Head of caudate nucleus (tissue), 42 donors: ENCODE measurements at places on chromosomes 5 and 9.

DNA sequence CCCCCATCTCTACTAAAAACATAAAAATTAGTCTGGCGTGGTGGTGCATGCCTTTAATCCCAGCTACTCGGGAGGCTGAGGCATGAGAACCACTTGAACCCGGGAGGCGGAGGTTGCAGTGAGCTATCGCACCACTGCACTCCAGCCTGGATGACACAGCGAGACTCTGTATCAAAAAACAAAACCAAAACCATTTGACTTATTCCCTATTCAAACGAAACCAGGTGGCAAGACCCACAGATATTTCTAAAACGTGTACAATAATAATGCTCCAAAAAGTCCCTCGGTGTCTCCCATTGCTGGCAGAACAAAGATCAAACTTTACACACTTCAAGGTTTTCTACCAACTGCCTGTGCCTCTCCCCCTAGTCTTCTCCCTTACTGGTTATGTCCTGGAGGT is 29.8 kb downstream of the HMGCR start:
- DNase-seq: no peak

DNA sequence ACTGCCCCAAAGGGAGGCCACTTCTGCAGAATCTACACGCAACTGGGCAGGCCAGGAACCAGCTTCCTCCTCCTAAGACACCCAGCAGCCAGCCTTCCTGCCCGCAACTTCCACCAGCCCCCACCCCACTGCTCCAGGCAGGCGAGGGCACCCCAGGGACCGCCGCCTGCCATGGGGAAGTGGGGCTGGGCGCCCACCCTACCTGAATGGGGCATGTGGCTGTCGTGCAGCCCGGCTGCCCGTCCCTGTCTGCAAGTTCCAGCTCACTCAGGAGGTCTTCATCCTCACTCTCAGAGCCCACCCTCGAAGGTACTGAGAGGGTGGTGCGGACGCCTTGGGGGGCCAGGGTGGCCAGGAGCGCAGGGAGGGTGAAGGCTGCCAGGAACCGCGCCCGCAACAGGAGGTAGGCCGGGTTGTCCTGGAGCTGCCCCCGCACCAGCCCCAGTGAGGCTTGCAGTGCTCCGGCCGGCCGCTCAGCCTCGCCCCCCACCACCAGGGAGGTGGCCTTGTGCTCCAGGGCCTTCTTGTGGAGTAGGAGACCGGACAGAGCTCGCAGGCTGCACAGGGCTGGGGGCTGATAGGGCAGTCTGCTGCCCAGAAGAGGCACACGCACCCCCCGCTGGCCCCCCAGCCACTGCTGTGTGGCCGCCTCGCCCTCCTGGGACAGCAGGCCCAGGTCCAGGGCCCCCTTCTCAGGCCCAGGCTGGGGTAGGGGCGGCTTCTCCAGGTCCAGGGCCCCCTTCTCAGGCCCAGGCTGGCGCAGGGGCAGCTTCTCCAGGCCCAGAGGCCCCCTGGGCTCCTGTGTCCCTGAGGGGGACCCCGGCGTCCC is 4.1 kb upstream of the CARD9 start:
- DNase-seq: no peak

- no peak for DNase-seq
Observed at GRCh38 chr9:135990468-135991429, 29.6 kb upstream of the UBAC1 start.

- no peak for DNase-seq
Observed at GRCh38 chr5:91058575-91058974, 324.5 kb downstream of the ARRDC3 start.

DNA sequence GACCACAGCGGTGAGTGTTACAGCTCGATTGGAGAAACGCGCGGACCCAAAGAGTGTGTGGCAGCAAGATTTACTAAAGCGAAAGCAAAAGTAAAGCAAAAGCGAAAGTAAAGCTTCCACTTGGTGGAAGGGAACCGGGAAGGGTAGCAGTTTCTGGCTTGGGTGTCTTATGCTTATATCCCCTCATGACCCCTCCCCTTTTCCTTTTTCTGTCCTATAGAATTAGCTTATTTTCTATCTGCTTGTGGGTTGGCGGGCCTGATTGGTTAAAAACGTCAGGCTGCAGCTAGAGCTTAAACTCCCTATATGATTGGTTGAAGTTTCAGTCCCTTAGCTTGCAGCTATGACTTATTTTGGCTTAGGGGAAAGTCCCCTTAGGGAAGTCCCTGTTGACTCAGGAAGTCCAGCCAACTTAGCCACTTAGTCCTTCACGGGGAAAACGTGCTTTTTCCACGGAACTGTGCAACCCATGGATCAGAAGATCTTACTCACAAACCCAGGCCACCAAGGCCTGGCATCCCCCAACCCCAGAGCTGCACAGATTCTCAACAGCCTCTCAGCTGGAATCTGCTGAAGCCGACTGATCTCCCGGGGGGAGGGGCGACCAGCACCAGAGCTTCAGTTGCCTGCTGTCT is 114.2 kb upstream of the ADAMTS16 start:
- DNase-seq: no peak

GRCh38 chr5:149264439-149265067 is 7.1 kb upstream of the AFAP1L1 start:
- peak; percentile 54 for DNase-seq

GRCh38 chr9:95505717-95506427 is 10.9 kb downstream of the PTCH1 start:
- peak; percentile 63 for DNase-seq

GRCh38 chr5:153896701-153897100 is 142.0 kb downstream of the FAM114A2 start:
- no peak for DNase-seq
